ENCODE measurements at places on chromosomes 6 and 20. TPM values are rescaled to one million over a fixed set of nuclear protein-coding genes. Genes with fewer than 3 reads are reported as not detected.

PROKR2 gene
- total RNA-seq, result not detected

RFX6 gene
- not detected for total RNA-seq

DNA sequence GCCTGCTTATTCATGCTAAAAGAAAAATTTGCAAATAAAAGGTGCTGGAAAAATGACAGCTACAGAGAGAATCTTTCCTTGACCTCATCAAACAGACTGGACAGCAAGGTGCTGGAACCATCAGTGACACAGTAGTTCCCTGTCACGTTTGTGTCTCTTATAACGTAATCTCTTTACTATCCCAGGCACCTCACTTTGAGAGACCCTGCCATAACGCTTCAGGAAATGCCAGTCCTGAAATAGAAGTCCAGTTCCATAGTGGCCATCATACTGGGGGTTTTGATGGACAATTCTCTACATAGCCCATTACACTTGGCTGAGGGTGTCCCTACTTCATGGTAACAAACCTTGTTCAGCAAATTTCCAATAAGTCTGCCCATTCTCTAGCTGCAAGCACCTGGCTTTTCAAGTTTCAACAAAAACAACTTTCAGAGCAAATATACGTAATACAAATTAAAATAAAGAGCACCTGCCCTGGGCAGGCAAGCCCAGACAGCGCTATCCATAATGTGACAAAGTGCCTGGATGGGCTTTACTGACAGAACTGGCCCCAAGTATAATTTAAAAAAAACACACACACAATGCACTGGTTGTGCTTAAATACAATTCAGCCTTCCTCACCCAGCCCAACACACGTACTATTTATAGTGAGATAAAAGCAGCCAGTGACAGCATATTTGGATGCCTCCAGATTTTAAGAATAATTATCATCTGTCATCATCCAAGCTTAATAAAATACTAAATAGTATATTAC, 38.7 kb downstream of the CNKSR3 start:
- no peak for DNase-seq

- DNase-seq, result no peak
Measured at GRCh38 chr6:169986848-169987498, 235.6 kb downstream of the ERMARD start.

- no peak for DNase-seq
Measured at GRCh38 chr6:16241321-16241689, 2.9 kb downstream of the GMPR start.

- DNase-seq, result no peak
Measured at GRCh38 chr20:54195483-54196472, 12.1 kb upstream of the PFDN4 start.

All from T-cell (primary cell).